ENCODE measurements at places on chromosomes 2 and 18. TPM values are rescaled to one million over a fixed set of nuclear protein-coding genes. Genes with fewer than 3 reads are reported as not detected.

Gene PEX13
- total RNA-seq: 25.1 TPM

Gene LRATD1
- total RNA-seq: 10.0 TPM

Gene SPC25
- 1.1 TPM for total RNA-seq

Gene TM4SF20
- total RNA-seq: not detected

Gene KCNS3
- 61.6 TPM for total RNA-seq

Gene PSMA8
- total RNA-seq: not detected

Gene WDPCP
- 29.4 TPM for total RNA-seq

Gene TXNDC2
- total RNA-seq: not detected

DNA sequence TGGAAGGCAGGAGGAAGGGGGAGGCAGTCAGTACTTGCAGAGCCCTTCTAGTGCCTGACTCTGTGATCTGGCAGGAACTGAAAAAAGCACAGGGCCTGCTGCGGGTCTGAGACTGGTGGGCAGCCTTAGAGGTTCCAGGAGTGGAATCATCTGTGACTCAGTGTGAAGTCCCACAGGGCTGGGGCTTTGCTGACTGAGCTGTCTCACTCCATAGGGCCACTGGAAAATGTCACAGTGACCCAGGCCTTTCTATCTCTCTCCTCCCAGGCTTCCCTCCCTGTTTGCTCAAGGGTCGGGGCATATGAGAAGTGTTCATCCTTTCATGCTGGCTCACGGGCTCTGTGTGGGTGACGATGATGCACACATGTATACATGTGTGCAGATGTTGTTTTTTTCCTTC is 47.1 kb upstream of the ZFP36L2 start:
- H3K27me3 ChIP-seq: no peaks in the 10 kb centered on the region
- no peak for DNase-seq
- H3K27ac ChIP-seq: no peak overlapping the region
- H3K36me3 ChIP-seq: no peaks in the 10 kb centered on the region

DNA sequence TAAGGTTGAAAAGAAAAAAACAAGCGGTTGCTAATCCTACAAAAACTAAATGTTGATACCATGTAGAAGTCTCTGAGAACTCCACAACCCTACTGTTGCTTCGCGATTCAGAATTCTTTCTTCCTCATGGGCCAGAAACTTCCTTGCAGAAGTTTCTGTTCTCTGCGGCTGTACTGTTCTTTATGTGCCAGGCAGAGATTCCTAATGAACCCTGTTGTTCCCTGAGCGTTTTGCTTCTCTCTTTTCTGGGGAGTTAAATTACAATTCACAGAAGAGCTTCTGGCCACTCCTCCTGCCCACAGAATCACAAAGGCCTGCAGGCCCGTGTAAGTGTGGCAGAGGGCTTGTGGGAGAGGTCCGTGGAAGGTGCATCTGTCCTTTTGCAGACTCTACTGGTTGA is 1.8 kb upstream of the THNSL2 start:
- H3K36me3 ChIP-seq: no peaks in the 10 kb centered on the region
- H3K4me3 ChIP-seq: no peak overlapping the region
- H3K27ac ChIP-seq: no peak overlapping the region
- no peaks in the 10 kb centered on the region for H3K4me1 ChIP-seq
- H3K27me3 ChIP-seq: no peaks in the 10 kb centered on the region
- no peak for DNase-seq

DNA sequence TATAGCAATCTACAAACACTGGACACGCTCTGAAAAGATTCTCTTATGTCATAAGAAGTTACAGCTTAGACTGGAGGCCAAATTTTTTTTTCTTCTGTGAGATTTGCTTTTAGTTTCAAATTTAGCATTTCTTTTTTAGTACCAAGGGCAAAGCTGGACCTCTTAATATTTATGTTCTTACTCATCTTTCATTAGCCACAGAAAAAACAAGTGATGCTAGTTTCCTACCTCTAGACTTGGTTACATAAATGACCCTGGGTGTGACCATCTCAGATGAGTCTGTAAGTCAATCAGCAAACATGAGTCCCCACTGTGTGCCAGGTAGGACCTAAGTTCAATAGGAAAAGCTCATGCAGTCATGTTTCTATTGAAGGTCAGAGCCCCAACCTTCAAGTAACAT is 94.4 kb downstream of the MEP1B start:
- no peak overlapping the region for H3K27ac ChIP-seq
- no peaks in the 10 kb centered on the region for H3K27me3 ChIP-seq
- no peaks in the 10 kb centered on the region for H3K4me1 ChIP-seq
- no peaks in the 10 kb centered on the region for H3K36me3 ChIP-seq
- H3K4me3 ChIP-seq: no peak overlapping the region

GRCh38 chr18:47206945-47207637 is 30.9 kb upstream of the IER3IP1 start:
- H3K27me3 ChIP-seq: no peaks in the 10 kb centered on the region
- no peaks in the 10 kb centered on the region for H3K36me3 ChIP-seq
- no peaks in the 10 kb centered on the region for H3K4me1 ChIP-seq
- no peak for DNase-seq
- H3K4me3 ChIP-seq: no peak overlapping the region

DNA sequence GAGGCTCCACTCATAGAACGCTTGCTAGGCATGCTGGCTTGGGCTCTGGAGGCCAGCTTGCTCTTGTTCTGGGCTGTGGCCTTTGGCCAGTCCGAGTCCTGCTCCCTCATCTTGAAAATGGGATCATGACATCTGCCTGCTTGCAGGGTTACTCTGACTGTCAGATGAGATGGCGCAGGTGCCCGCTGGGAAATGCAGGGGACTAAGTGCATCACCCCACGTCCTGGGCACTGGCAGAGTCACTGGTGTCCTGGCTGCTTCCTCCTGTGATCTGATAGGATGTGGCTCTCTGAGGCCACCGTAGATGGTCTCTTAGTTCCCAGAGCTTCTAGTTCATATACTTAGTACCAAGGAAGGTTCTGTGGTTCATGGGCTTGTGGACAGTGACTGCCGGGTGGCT is 18.5 kb downstream of the LDLRAD4 start:
- no peaks in the 10 kb centered on the region for H3K27me3 ChIP-seq
- H3K4me3 ChIP-seq: no peak overlapping the region
- H3K4me1 ChIP-seq: no peaks in the 10 kb centered on the region

- no peak for DNase-seq
- H3K4me1 ChIP-seq: peaks cover 1% of the 10 kb centered on the region
- no peak overlapping the region for H3K4me3 ChIP-seq
- no peaks in the 10 kb centered on the region for H3K27me3 ChIP-seq
- no peaks in the 10 kb centered on the region for H3K36me3 ChIP-seq
Measured at GRCh38 chr2:30354621-30355020, 92.4 kb upstream of the LCLAT1 start.

GRCh38 chr2:221602938-221603337 is 30.8 kb upstream of the EPHA4 start:
- no peaks in the 10 kb centered on the region for H3K27me3 ChIP-seq
- no peak for DNase-seq
- H3K36me3 ChIP-seq: no peaks in the 10 kb centered on the region
- H3K4me1 ChIP-seq: no peaks in the 10 kb centered on the region
- no peak overlapping the region for H3K4me3 ChIP-seq
- no peak overlapping the region for H3K27ac ChIP-seq

- H3K4me1 ChIP-seq: no peaks in the 10 kb centered on the region
- no peak overlapping the region for H3K4me3 ChIP-seq
Measured at GRCh38 chr18:8426401-8426800, 182.8 kb upstream of the RAB12 start.

- peak; percentile 11 for DNase-seq
- H3K27ac ChIP-seq: no peak overlapping the region
Measured at GRCh38 chr2:648476-649424, 28.5 kb downstream of the TMEM18 start.

GRCh38 chr2:239608723-239609122 is 207.9 kb upstream of the HDAC4 start:
- DNase-seq: no peak
- H3K27me3 ChIP-seq: no peaks in the 10 kb centered on the region
- no peaks in the 10 kb centered on the region for H3K36me3 ChIP-seq
- H3K4me3 ChIP-seq: no peak overlapping the region
- no peaks in the 10 kb centered on the region for H3K4me1 ChIP-seq

DNA sequence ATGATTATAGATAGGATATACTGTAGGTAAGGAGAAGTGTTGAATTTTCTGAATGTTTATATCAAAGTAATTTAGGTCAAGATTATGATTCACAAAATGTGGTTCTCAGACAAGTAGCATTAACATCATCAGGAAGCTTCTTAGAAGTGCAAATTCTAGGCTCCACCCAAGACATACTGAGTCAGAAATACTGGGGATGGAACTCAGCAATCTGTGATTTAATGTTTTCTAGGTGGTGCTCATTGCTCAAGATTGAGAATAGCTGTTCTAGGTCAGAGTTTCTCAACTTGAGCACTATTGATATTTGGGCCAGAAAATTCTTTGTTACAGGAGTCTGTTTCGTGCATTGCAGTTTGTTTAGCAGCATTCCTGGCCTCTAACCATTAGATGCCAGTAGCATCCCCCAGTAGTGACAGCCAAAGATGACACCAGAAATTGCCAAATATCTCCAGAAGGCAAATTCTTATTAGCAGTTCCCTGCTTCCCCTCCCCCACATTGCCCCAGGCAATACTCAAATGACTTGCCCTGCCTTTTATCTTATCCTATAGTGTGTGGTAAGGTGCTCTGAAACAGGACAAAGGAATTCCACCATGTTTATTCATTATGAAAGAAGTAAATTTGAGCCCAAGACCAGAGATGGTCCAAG is 1001.2 kb downstream of the DPP10 start:
- H3K27me3 ChIP-seq: no peaks in the 10 kb centered on the region
- no peaks in the 10 kb centered on the region for H3K36me3 ChIP-seq
- no peaks in the 10 kb centered on the region for H3K4me1 ChIP-seq
- H3K4me3 ChIP-seq: no peak overlapping the region

DNA sequence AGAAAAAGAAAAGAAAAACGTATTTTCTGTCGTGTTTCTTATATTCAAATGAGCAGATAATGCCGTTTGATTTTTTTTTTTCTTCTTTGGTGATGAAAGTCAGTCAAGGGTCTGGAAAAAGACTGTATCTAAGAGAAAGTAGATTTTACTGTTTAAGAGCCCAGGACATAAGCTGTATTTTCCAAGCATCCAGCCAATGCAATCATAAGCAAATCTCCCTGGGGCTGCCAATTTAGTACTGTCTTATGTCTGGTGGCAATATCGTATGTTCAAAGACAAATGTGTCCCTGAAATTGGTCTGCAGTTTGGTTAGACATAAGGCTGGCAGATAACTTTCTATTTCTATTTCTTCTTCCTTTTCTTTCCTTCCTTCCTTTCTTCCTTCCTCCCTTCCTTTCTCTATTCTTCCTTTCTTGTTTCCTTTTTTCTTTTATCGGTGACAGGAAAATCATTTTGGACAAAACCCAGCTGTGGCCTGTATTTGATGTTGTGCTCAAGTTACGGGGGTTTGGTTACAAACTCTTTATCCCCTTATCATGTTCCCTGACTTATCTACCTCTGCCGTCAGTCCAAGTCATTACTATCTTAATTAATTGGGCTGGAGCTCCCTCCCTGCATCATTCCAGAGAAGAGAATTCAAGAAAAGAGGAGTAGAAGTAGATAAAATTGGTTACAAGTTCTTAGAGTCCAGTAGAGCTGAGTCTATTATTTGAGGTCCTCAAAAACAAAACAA is 683.4 kb upstream of the FSHR start:
- DNase-seq: no peak
- no peaks in the 10 kb centered on the region for H3K27me3 ChIP-seq
- no peaks in the 10 kb centered on the region for H3K36me3 ChIP-seq
- no peaks in the 10 kb centered on the region for H3K4me1 ChIP-seq
- H3K27ac ChIP-seq: no peak overlapping the region

DNA sequence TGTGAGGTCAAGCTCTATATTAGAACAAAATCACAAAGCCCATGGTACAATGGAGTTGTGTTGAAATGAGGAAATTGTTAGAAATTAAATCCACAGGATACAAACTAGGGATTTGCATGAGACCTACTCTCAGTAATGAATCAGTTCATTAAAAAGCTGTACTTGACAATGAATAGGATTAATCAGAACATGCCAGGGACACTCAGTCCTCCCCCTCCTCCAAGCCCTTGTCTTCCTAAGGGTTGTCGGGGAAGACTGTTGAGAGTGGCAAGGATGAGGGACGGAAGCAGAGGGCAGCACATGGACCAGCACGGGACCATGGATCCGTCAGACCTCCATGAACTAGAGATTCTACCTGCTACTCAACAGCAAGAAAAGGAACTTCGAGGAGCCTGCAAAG is 39.8 kb downstream of the SPRED2 start:
- no peak overlapping the region for H3K27ac ChIP-seq
- no peak overlapping the region for H3K4me3 ChIP-seq
- H3K4me1 ChIP-seq: no peaks in the 10 kb centered on the region
- H3K36me3 ChIP-seq: no peaks in the 10 kb centered on the region
- no peaks in the 10 kb centered on the region for H3K27me3 ChIP-seq

DNA sequence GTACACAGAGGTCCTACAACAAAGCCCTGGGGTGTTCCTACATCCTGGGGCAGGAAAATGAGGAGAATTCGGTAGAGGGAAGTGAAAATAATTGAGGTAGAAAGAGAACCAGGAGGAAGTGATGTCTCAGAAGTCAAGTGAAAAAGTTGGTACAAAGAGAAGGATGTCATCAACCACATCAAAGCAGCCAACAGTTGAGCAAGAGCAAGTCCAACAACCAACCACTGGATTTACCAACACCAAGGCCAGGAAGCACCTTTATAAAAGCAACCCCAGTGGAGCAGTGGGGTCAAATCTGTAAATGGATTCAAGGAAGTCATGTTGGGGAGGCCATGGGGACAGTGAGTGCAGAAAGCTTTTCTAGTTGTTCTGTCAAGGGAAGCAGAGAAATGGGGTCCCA is 360.4 kb downstream of the ZNF516 start:
- H3K4me3 ChIP-seq: no peak overlapping the region
- no peaks in the 10 kb centered on the region for H3K27me3 ChIP-seq
- no peak for DNase-seq
- no peak overlapping the region for H3K27ac ChIP-seq

GRCh38 chr2:231600619-231601355 is 8.1 kb downstream of the TEX44 start:
- H3K4me1 ChIP-seq: peaks cover 10% of the 10 kb centered on the region
- H3K4me3 ChIP-seq: no peak overlapping the region

- no peaks in the 10 kb centered on the region for H3K27me3 ChIP-seq
- no peak overlapping the region for H3K27ac ChIP-seq
- DNase-seq: no peak
- no peaks in the 10 kb centered on the region for H3K36me3 ChIP-seq
- no peak overlapping the region for H3K4me3 ChIP-seq
Measured at GRCh38 chr2:103401621-103402020, 639.8 kb downstream of the TMEM182 start.

DNA sequence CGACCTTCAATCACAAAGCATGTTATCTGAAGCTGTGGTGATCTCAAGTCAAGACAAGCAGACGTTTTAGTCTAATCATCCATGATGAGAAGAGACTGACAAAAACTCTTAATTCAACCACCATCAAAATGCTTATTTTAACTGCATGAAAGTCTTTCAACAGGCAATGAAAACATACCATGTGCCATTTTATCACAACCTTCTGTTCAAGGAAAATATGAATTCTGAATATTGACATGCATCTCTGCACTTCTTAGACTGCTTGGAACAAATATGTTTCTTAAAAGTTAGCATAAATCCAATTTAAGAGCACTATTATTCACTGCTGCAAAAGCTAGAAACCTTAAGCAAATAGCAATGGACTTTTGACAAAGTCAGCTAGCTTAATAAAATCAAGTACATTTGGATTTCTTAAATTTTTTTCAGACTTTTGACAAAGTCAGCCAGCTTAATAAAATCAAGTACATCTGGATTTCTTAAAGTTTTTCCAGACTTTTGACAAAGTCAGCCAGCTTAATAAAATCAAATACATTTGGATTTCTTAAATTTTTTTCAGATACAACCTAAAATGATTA is 70.9 kb downstream of the OLA1 start:
- no peak overlapping the region for H3K4me3 ChIP-seq
- DNase-seq: no peak
- no peak overlapping the region for H3K27ac ChIP-seq
